ENCODE measurements at places on chromosomes 1 and 21.

DNA sequence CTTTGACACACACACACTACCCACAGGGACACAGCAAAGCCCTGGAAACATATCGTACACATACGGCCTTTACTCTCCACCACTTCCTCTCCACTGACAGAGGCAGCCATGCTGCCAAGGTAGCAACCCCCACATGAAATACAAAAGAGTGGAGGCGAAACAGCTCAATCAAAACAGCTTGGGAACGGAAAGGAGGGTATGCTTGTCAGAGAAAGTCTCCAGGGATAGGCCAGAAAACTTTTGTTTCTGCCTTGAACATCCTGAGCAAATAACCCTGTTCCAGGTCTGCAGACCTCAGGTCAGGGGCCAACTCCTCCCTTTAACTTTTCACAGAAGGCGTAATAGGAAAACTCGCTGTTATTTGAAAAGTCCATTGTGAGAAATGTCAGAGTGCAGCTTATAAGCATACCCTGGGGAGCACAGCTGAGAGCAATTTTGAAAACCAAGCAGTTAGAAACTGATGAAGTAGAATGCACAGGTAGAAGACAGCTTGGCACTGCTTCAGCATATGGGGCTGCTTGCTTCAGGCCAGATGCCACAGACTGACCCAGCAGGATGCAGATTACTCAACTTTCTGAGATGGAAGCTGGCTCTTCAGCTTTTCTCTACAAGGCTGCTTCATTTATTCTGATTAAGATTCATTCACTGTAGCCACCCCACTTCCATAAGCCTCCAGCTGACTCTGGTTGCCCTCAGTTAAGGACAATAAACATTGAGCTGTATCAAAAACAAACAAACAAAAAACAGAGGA, 18.0 kb downstream of the KIAA0319L start:
- no peak for DNase-seq

GRCh38 chr1:97621955-97622354, 298.9 kb downstream of the DPYD start:
- DNase-seq: no peak

DNA sequence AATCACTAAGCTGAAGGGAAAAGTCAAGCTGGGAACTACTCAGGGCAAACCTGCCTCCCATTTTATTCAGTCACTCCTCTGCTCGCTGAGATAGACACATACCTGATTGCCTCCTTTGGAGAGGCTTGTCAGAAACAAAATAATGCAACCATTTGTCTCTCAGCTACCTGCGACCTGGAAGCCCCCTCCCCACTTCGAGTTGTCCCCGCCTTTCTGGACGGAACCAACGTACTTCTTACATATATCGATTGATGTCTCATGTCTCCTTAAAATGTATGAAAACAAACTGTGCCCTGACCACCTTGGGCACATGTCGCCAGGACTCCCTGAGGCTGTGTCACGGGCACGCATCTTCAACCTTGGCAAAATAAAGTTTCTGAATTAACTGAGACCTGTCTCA, 21.5 kb upstream of the HPDL start:
- DNase-seq: no peak

DNA sequence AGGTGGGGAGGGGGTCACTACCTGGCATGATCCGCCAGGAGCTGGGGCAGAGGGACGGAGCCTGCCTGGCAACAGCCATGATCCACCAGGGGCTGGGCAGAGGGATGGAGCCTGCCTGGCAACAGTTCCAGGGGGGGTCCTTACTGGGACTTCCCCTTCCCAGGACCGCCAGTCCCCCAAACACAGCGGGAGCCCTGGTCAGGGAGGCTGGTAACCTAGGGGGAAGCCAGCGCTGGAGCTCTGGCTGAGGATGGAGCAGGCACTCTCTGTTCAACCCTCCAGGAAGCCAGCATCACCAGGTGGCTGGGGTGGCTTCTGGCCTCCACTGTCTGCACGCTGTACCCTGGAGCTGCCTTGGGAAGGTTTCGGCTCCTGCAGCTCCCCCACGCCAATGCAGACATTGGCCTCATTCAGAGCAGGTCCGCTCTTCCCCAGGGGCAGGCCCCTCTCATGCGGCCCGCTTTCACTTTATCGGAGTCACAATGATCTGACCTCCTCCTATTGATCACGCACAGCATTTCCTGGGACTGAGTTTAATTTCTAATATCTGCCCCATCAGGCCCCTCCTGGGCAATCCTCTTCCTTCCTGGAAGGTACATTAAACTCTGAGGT, 68.4 kb upstream of the ABCG1 start:
- DNase-seq: no peak

Measured in T-helper 2 cell (primary cell).